Neural crest cell (in vitro differentiated cells): ENCODE measurements at places on chromosomes 5 and 9. TPM values are rescaled to one million over a fixed set of nuclear protein-coding genes. Genes with fewer than 3 reads are reported as not detected.

The YTHDC2 gene
- total RNA-seq: 28.8 and 32.1 TPM in 2 replicates

DNA sequence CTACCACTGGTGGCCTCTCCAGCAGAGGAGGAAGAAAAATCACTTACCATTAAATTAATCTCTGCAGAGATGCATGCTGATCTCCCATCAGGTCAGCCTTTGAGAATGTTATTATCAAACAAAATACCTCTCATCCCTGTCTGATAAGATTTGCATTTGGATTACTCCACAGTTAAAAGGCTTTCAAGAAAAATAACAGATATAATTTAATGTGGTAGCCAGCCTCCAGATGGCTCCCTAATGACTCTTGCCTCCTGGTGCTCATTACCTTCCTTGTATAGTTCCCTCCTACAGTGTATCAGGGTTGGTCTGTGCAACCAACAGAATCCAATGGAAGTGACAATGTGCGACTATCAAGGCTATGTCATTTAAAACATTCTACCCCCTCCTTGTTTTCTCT is 63.6 kb upstream of the TNPO1 start:
- H3K36me3 ChIP-seq: no peaks in the 10 kb centered on the region
- no peaks in the 10 kb centered on the region for H3K4me1 ChIP-seq
- DNase-seq: no peak
- no peak overlapping the region for H3K27ac ChIP-seq
- no peak overlapping the region for H3K4me3 ChIP-seq

GRCh38 chr5:142931896-142932686 is 161.9 kb downstream of the ARHGAP26 start:
- no peaks in the 10 kb centered on the region for H3K27me3 ChIP-seq
- H3K36me3 ChIP-seq: no peaks in the 10 kb centered on the region
- DNase-seq: no peak
- no peaks in the 10 kb centered on the region for H3K4me1 ChIP-seq
- no peak overlapping the region for H3K4me3 ChIP-seq
- no peak overlapping the region for H3K27ac ChIP-seq

GRCh38 chr5:121273833-121274433 is 577.7 kb upstream of the FTMT start:
- peaks cover 5% of the 10 kb centered on the region for H3K4me1 ChIP-seq
- no peak for DNase-seq
- no peaks in the 10 kb centered on the region for H3K27me3 ChIP-seq

- H3K27ac ChIP-seq: no peak overlapping the region
- peaks cover 7% of the 10 kb centered on the region for H3K27me3 ChIP-seq
- peaks cover 4% of the 10 kb centered on the region for H3K36me3 ChIP-seq
- DNase-seq: no peak
- H3K4me3 ChIP-seq: no peak overlapping the region
Measured at GRCh38 chr5:1746371-1747078, 53.1 kb downstream of the MRPL36 start.

The PCYOX1L gene
- 22.0 and 22.9 TPM in 2 replicates for total RNA-seq
